ENCODE measurements at places on chromosomes 11 and 22.

GRCh38 chr22:49310354-49310753, 517.3 kb downstream of the BRD1 start:
- no peak for DNase-seq

GRCh38 chr11:47020793-47021526, 84.4 kb downstream of the CSTPP1 start:
- no peak for DNase-seq

DNA sequence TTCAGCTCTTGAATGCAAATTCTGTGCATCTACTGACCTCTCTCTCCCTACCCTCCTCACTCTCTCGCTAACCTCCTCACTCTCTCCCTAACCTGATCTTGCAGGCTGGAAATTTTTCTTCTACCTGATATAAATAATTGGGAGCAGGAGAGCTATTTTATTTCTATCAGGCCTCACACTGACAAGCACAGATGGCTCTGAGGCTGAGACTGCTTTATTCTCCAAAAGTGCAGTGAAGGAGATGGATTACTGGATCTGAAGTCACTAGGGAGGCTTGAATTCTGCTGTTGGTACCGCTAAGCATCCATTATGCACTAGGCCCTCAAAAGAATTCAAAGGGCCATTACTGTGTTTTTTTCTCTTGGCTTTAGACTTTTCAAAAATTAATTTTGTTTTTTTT, 19.4 kb upstream of the LDHA start:
- DNase-seq = no peak

- no peak for DNase-seq
These were observed 466.3 kb downstream of the TBC1D22A start for GRCh38 chr22:47228767-47229166.

DNA sequence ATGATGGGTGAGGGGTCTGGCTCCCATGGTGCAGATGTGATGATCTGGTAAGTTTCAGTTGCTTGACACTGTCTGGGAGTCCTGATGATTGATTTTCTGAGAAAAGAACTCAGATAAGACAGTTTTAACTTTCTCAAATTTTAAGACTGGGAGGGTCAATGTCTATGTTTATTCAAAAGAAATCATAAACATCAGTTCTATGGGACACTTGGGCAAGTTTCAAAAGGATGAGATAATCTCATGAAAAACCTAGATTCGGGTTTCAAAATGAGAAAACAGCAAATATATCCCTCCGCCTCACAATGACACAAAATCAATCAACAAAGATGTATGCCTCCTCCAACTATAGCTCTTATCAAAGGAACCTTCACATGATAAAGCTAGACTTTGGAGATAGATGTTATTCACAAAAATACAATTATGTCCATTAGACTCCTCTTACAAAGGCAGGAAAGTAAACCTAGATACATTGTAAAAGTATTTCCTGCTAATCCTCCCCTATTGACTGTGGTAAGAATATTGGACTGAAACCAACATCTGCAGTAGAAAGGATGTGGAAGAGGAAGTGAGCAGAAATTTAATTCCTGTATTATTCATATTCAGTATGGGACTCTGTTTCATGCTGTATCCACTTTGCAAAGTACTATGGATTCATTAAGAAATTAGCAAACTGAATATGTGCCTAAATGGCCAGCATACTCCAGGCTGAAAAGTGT, 21.6 kb downstream of the SVIP start:
- peak; percentile 8 for DNase-seq

- DNase-seq = peak; percentile 41
These were observed 22.6 kb downstream of the MOV10L1 start for GRCh38 chr22:50112151-50113118.

DNA sequence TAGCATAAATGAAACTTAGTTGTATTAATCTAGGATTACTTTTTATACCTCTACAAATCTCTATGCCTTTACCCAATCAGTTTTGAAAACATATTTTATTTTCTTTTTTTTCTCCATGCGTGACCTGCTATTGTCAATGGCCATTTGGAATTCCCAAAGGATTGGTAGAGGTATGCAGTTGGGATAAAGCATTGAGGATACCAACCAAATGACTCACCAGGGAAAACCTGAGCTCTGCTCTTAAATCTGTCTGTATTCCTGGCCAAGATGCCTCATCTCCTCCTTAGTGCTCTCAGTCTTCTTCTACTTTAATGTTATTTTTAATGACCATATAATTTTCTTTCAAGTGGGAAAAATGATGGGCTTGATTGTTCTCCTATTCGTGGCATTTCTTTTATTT, 61.9 kb downstream of the EHF start:
- DNase-seq = peak; percentile 93

DNA sequence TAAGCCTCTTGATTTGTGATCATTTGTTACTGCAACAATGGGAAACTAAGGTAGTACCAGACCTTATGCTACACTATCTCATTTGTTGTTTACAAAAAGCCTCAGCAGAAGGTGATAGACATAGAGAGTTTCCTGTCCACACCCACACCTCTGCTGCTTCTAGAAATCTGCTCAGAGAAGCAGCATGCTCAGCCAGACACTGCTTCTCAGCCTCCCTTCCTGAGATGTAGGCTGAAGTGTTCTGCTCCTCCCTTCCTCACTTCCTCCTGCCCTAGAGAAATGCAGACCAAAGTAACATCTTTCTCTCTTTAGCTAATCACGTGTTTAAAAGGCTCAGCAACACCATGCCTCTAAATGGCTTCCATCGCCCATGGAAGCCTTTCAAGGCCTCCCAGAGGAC, 88.4 kb downstream of the SLC1A2 start:
- no peak for DNase-seq

DNA sequence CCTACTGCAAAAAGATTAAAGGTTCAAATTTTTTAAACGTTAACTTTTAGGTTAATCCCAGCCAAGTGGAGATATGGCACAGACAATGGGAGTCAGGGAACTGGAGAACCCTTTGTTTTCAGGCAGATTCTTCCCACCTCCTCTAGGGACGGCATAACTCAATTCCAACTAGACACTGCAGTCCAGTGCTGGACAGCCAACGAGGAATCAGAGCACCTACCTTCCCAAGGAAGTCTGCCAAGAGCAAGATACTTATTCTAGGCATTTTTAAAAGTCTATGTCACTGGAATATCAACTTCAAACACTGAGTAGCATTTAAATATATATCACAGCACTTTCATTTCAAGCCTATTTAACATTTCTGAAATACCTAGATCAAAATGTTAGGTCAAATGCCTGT, 7.3 kb downstream of the CADM1 start:
- no peak for DNase-seq

DNA sequence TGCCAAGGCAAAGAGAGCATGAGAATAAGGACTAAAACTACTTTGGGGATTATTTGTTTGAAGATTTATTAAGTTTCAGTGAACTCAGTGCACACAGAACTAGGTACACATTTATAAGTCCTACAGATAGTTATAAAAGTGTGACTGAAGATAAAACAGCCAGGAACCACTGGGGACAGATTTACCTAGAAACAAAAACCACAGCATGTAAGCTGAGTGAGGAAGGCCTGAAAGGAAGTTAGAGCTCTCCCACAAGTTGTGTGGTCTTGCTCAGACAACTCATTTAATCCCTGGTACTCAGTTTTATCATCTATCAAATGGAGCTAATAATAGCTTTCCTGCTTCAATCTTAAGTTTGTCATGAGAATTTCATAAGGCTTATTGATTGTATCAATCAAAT, 311.2 kb upstream of the FAT3 start:
- no peak for DNase-seq

DNA sequence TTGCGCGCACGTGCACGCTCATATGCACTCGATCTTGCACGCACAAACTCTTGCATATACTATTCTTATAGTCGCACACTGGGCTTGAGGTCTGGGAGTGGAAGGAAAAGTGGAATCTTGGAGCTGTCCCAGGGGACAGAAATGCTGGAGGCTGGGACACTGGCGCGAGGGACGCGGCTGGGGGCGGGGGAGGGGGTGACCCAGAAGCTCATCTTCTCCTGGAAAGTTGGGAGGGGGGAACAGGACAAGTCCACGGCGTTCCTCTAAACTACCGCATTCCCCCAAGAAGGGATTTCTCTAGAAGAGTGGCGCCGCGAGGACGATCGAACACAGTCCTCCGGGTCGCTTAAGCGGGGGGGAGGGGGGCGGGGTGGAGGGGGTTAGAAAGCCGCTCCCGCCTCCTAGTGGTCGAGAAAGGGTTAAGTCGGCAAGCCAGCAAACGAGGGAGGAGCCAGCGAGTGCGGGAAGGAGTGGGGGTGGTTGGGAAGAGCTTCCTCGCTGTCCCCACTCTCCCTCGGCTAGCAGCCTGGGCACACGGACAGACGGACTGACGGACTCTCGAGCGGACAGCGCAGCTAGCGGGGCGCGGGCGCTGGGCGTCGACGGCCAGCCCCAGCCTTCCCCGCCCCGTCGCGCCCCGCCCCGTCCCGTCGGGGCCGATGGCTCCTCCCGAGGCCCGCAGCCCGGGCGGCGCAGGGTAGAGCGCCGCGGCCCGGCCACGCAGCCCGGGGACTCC, at the start of gene RTN4RL2:
Gene RTN4RL2 (plus strand): TSS at position 507 of the 736 bp plus-strand sequence. CDS start 338 bp downstream, outside the sequence.
- peak; percentile 43 for DNase-seq

- DNase-seq = no peak
These were observed 16.9 kb upstream of the ALX4 start for GRCh38 chr11:44326615-44327475.

GRCh38 chr11:2830030-2830812, 55.4 kb downstream of the CDKN1C start:
- DNase-seq = no peak

- DNase-seq = no peak
These were observed 35.5 kb downstream of the USP28 start for GRCh38 chr11:113839842-113840241.

DNA sequence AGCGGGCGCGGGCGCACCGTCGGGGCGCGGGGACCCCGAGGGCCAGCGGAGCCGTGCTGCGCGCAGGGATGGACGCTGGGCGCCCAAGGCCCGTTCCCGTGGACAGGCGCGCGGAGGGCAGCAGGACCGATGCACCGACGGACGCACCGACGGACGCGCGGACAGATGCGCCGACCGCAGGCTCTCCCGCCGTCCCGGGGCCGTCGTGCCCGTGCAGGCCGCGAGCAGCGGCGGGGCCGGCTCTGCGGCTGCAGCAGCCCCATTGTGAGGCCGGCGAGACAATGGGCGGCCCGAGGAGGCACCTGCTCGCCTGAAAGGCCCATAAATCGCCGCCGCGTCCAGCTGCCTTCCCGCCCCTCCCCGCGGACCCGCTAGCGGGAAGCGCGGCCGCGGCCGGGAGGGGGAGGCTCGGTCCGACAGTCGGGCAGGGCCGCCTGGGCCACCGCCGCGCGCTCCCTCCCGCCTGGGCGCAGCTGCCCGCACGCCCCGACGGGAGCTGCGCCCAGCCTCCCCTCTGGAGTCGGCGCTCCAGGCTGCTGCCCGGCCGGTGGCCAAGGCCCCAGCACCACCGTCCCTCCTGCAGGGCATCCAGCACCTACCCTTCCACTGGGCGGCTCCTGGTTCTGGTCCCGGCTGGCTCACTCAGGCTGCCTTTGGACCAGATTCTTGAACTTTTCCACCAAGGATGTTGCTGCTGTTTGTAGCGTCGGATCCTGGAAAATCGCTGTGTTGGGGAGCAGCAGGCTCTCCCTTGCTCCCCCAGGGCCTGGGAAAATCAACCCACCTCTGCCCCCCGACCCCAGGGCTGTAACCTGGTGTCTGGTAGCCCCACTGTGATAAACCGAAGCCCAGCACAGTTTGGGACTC, 15.8 kb downstream of the CDKN1C start:
- DNase-seq = no peak

DNA sequence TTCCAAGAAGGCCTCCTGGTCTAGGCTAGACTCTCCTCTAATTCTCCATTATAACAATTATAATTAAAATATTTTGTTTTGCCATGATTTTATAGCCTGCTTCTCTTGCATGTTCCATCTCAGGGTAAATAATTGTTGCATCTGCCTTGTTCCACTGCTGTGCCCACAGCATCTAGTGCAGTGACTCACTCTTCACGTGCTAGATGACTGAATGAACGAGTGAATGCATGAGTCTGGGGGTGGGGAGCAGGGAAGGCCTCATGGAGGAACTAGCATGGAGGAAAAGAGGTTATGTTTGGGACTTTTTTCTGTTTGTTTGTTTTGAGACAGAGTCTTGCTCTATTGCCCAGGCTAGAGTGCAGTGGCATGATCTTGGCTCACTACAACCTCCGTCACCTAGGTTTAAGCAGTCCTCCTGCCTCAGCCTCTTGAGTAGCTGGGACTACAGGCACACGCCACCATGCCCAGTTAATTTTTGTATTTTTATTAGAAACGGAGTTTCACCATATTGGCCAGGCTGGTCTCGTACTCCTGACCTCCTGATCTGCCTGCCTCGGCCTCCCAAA, 5.2 kb upstream of the OAF start:
- DNase-seq = peak; percentile 83

- no peak for DNase-seq
These were observed 31.3 kb upstream of the SLN start for GRCh38 chr11:107743191-107743590.

DNA sequence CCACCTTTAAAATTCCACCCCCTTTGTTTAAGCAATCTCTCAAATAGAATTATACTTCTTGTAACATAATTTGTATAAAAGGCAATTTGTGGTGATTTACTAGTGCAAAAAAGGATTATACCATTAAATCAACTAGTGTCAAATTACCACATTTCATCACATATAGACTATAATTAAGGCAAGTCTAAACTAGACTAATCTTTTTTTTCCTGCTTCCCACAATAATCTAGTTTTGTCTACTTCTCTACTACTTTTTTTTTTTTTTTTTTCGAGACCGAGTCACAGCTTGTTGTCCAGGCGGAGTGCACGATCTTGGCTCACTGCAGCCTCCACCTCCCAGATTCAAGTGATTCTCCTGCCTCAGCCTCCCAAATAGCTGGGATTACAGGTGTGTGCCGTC, 36.1 kb upstream of the FZD4 start:
- DNase-seq = no peak

DNA sequence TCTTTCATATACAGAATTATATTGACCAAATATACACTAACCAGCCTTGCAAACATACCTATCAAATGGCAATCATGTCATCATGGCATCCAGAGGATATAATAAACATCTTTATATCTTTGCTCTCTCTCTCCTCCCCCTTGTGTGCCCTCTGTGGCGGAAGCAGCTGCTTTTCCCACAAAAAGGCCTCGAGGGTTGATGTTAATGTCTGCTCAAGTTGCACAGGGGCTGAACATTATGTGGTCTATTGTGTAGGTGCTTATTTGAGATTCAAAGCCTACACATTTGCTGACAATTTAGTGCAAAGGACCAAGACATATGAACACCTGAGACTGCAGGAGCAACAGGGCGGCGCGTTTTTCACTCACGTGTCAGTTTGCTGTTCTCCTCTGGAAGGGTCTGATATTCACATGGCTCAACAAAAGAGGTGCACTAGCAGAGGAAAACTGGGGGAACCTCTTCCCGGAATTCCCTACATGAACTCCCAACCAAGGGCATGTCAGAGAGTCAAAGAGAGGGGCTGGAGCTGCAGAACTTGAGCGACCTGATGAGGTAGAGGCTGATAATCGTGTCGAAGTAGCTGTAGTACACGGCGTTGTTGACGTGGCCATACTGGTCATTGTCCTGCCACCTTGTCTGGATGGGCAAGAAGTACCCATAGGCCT, 138.8 kb downstream of the RCN1 start:
- DNase-seq = no peak

All from kidney tubule cell (primary cell).